D721Med (cell line): ENCODE measurements at places on chromosomes 5 and 9.

DNA sequence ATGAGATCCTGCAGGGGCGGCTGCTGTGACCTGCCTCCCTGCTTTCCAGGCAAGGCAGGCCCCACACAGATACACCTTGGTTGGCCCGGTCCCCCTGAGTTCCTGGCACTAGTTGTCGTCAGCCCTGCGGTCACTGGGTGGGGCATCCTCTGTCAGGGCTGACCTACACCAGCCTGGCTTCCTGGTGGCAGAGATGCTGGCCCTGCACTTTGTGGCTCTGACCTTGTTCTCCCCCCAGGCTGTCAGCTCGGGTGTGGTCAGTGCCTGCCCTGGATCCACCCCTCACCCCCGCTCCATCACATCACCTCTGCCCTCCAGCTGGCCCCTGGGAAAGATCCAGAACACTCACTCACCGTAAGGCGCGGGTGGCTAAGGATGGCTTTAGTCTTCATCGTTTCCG is 74.1 kb downstream of the PHF2 start:
- no peak for DNase-seq

DNA sequence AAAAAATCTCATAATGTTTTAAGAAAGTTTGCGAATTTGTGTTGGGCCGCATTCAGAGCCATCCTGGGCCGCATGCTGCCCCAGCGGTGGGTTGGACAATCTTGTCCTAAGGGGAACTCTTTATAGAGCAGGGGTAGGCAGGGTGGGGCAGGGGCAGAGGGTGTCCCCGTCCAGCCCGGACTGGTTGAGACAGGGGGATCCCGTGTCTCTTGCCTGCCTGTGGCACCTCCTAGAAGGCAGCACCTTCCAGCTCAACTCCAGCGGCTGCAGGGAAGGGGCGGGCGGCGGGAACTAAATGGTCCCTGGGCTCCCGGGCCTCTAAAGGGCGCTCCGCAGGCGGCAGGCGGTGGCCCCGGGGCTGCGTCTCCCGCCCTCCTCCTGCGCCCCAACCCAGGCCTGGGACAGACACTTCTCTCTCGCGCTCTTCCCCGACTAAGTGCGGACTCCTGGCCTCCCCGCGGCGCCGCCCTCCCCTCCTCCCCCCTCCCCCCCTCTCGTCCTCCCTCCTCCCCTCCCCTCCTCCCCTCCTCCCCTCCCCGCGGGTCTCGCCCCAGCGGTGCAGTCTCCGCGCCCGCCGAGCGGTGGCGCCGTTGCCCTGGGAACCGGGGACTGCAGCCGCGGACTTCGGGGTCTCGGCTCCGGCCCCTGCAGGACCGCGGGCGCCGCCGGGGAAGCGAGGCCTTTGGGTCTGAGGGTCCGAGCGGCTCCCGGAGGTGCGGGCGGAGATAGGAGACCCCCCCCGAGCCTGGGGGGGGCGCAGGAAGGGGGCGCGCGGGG is 132.6 kb downstream of the MRPL36 start:
- DNase-seq, result peak; percentile 90

DNA sequence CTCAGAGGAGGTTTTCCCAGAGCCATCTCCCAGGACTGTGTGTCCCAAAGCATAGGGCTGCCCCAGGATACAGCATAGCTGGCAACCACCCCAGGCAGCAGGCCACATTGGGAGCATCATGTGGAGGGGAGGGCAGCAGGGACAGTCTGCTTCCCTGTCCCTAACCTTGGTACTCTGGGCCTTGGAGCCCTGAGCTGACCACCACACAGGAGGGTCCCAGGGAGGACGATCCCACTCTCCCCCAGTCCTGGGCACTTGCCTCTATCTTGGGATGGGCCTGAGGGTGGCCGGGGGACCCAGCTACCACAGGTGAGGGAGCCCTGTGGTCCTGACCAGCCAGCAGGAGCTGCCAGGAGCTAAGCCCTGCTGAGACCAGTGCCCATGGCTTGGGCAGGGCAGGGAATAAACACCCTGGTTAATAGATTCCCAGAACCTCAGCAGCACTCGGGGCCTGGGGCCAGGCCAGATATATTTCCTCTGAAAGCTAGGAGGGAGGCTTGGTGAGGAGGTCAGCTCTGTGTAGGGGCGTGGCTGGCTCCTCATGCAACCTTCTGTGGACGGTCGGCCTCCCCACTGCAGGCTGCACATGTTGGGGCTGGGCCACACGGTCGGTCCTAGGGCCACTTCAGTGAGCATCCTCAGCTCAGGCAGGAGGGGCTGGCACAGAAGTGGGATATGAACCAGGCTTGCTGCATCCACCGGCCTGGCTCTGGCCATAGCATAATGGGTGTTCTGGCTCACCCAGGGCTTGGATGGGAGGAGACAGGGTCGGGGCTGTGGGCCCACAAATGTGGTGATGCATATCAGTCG is 4.2 kb downstream of the NINJ1 start:
- DNase-seq, result no peak

DNA sequence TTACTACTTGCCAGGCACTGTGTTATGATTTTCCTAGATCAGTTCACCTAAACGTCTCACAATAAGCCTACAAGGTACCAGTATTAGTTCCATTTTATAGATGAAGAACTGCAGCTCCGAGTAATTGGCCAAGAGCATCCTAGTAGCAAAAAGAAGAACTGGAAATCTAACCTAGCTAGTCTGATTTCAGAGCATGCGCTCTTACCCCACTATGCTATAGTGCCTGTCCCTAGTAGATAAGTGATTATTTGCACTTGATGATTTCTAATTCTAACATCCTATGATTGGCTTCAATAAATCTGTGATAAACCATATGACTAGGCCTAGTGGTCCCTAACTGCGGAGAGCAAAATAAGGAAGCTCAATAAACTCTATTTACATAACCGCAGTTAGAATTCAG is 7.1 kb upstream of the PLAC8L1 start:
- DNase-seq, result no peak

GRCh38 chr5:88438006-88438405 is 169.4 kb upstream of the TMEM161B start:
- DNase-seq, result no peak

DNA sequence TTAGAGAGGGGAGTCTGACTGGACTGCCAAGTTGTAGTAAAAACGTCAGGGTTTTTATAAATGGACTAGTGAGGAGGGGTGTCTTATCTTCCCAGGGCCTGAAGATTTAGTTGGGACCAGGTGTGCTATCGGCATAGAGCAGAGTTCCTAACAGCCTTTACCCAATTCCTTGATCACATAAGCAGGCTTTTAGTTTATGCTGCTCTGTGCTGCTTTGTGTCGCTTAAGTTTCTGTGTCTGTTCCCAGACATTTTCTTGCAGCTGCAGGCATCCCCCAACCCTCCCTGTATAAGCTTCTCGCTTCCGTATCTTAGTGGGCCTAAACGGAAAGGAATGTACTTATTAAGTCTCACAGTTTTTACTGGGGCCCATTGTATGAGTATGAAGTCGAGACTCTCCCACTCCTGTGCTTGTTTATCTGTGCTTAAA is 2.6 kb upstream of the SMC5 start:
- no peak for DNase-seq

GRCh38 chr5:150017226-150018005 is 16.9 kb downstream of the HMGXB3 start:
- no peak for DNase-seq

GRCh38 chr9:95783426-95783975 is 92.0 kb upstream of the ERCC6L2 start:
- DNase-seq, result no peak

GRCh38 chr9:81539317-81539716 is 150.0 kb downstream of the TLE1 start:
- no peak for DNase-seq

GRCh38 chr5:116559239-116559638 is 15.4 kb downstream of the SEMA6A start:
- DNase-seq, result no peak

DNA sequence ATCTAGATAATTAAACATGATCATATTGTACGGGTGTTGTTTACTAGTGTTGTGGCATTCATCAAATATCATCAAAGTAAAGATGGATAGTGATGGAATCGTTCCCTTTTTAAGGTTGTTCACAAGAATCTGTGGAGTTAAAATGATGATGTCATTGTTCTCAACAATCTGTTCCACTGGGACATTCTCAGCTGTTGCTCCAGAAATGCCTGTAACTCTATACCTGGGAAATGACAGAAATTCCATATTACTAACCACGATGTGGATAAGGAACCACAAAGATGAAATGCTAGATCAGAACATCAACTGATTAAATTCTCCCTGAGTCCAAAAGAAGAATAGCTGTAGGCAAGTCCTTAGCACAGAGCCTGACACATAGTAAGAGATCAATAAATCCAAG is 38.0 kb downstream of the RIGI start:
- no peak for DNase-seq

DNA sequence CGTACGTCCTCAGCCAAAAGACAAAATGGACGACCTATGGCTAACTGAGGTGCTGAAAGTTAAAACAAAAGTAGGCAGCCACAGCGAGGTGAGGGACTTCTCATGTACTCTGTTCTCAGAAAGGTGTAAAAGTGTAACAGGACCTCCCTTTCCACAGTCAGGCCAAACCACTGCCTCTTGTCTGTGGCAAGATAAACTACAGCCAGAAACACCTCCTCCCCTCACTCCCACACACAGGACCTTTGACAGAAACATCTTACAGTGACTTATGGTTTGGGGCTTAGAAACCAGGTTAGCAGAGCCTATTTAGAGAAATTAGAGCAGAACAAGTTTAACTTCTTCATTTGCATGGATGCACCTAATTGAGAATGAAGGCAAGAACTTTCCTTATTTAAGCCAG is 499.1 kb upstream of the GRIN3A start:
- no peak for DNase-seq

DNA sequence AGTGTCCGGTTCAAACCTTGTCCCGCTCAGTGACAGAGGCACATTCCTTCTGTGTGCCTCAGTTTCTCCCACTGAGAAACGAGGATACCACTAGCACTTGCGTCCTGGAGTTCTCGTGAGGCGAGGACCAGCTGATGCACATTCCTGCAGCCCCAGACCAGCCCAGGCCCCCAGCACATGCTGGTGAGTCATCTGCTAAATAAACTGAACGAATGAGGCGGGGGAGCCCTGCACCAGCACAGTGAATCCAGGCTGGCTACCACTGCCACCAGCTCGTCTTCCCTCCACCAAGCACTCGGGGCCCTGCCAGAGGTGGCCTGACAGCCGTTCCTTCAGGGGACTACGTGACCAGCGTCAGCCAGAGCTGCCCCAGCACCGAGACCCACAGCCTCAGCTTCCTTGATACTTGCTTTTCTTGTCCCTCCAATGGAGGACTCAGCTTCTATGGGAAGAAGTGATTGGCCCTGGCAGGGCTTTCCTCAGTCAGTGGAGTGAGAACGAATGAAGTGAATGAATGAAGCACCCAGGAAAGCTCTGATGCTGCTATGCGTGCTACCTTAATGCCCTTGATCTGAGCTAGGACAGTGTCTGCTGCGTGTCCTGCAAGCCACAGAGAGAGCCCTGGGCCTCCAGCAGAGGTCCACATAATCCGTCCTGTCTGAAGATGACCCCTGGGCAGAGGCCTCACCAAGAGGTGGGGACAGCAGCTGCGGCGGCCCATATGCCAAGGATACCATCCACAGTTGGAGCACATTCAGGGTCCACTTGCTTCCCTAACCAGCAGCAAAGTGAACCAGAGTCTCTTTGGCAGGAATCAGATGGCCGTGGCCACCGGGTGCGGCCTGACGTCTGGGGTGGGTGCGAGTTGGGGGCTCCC is 13.5 kb upstream of the BARX1 start:
- no peak for DNase-seq

- no peak for DNase-seq
Measured at GRCh38 chr5:88808153-88808552, 74.8 kb downstream of the MEF2C start.

DNA sequence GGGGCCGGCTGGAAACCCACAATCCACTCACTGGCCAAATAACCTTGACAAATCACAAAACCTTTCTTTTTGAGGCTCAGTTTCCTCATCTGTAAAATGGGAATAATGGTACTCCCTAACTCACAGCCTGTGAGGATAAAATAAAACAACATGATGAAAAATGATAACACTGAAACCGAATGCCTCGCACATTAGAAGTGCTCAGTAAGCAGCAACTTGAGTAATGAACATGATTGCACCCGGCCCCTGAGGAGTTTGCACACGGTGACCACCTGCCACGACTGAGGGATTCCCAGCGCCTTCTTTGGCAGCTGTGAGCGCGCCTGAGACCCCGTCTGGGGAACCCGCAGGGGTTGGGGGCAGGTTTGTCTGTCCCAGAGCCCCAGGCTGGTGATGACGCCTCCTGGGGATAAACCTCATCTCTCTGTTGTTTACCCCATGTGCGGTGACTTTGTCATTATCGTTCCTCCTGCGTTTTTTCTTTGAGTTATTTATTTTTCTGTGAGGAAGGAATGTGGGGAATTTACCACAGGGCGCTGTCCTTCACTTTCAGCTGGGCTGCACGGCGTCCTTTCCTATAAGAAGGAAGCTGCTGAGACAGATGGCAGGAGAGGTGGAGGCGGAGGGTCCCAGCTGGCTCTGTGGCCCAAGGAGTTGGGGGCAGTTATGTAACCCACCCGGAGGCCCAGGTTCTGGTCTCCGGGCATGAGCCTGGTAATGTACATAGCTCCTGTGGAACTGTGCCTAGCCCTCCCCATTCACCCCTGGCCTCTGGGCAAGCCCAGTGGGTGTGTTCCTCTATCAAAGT is 3.0 kb upstream of the SYNPO start:
- DNase-seq, result no peak

GRCh38 chr9:130971294-130971849 is 32.3 kb upstream of the FIBCD1 start:
- no peak for DNase-seq

DNA sequence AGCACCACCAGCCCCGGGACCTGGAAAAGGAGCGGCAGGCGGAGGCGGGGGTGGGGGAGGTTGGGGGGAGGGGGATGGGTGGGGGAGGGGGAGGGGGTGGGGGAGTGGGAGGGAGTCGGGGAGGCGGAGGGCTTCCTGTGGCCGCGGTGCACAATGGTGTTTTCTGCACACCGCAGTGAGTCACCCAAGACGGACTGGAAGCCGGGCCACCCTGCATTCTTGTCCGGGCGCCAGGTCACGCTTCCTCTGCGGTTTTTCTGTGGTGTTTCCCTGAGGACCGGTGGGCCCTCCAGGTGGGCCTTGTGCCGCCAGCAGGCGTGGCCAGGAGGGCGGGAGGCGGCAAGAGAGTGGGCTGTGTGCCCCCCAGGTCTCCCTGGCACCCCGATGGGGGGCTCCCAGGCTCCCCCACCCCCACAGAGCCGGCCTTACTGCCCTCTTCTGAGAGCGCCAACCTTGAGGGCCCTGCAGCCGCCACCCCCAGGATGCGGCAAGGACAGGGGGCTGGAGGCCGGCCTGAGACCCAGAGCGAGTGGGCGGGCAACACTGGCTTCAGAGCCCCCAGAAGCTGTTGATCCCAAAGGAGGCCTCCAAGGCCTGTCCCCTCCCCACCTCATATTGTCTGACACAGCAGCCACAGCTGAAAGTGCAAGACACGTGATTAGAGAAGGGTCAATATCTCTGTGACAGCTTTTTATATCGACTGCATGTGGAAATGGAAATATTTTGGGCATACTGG is 11.1 kb downstream of the EXD3 start:
- DNase-seq, result no peak

DNA sequence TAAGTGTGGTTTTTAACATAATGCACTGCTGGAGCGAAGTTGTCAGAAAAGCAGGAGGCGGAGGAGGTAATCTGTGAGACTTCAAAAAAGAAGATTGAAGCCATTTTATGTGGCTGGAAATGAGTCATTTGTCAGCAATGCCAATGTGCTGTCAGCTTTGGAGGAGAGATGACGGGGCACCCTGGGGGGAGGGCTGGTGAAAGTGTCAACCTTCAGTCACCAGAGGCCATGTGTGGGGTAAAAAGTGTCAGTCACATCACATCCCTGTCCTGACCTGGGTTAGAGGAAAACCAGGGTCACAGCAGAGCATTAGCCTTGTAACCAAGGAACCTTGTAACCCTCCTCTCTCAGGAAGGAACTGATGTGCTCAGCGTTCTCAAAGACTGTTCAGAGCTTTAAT is 59.1 kb downstream of the TLR4 start:
- no peak for DNase-seq
